ENCODE measurements at places on chromosomes 6 and 20.

GRCh38 chr6:147699637-147700036 is 191.1 kb downstream of the SAMD5 start:
- DNase-seq = no peak

DNA sequence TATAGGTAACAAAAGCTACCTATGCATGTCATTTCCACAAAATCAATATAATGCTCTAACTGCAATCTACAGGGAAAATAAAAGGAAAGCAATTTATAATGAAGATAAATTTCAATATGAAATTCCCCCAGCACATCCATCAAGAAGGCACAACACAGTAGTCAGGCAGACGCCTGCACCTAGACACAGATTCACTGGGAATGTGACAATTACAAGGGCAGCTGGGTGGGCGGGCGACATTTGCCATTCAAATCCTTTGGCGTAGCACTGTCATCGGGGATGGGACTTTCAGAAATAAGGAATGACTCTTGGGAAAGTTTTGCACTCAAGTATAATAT is 60.4 kb downstream of the SULF2 start:
- DNase-seq = no peak

DNA sequence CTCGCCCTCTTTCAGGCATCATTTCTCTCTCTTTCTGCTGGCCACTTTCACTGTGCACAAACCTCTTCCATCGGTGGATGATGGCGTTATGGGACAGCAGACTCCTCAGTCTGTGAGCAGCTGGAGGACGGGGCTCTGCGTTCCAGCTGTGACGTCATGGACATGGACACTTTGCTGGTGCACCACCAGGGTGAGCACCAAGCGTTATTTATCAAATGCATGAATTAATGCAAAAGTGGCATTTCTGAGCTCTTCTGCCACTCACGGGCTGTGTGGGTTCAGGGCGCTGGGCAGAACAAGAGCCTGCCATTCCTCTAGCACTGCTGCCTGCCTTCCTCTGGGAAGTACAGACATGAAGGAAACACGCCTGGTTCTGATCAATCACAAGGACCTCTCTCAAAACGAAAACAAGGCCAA is 82.9 kb upstream of the MPC1 start:
- DNase-seq = no peak

GRCh38 chr6:75719133-75719532 is 29.9 kb upstream of the MYO6 start:
- DNase-seq = no peak

GRCh38 chr6:167683028-167683862 is 143.5 kb upstream of the AFDN start:
- no peak for DNase-seq

GRCh38 chr6:13146442-13146841 is 181.9 kb downstream of the TBC1D7 start:
- DNase-seq = no peak

GRCh38 chr6:138609801-138610430 is 110.6 kb upstream of the NHSL1 start:
- DNase-seq = no peak

DNA sequence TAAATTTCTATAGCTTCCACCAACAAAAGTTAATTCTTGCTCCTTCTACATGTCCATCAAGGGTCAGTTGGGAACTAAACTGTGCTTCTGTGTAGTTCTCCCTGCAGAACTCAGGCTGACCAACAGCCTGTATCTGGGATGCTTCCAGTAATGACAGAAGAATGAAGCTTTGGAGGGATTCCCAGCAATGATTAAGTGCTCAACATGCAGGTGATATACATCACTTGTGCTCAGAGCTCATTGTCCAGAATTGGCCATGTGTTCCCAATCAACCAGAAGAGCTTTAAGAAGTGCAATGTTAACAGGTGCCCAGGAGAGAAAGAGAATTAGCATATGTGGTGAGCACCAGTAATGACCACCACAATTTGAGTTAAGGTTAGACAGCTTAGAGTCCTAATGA is 37.4 kb upstream of the SNRPB2 start:
- DNase-seq = no peak

GRCh38 chr20:37915800-37916570 is 13.1 kb downstream of the VSTM2L start:
- DNase-seq = no peak

GRCh38 chr6:89138173-89138572 is 7.7 kb upstream of the PM20D2 start:
- no peak for DNase-seq

DNA sequence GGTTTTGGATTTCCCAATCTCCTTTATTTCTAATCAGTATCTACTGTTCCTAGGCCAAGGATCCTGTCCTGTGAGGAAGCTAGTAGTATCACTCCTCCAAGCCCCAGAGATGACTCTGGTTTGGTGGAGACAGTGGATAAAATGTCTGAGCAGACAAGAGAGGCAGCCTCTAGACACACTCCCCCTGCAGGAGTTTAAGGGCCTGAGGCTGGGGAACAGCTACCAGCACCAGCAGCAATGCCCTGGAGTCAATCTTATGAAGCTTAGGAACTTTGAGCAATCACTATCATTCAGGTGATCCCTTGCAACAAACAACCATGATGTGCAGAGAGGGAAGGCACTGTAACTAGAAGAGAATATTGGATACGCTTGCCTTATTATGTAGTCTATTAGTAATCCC is 384.7 kb upstream of the ID4 start:
- no peak for DNase-seq
